ENCODE measurements at places on chromosomes 4 and X.

DNA sequence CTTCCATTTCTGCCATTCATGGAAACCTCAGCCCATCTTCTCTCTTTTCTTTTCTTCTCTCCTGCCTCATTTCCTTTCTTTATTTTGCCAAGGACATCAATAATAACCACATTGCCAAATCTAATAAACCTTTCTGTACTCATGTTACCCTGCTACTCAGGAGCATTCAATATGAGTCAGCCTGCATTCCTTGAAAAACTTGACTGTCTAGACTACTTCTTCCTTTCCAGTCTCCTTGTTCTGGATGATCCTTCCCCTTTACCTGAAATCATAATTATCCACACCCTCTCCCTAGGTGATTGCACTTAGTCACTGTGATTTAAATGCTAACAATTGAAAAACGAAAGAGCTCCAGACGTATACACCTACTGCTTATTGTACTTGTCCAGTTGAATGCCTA, 253.2 kb upstream of the CENPE start:
- no peak for DNase-seq

DNA sequence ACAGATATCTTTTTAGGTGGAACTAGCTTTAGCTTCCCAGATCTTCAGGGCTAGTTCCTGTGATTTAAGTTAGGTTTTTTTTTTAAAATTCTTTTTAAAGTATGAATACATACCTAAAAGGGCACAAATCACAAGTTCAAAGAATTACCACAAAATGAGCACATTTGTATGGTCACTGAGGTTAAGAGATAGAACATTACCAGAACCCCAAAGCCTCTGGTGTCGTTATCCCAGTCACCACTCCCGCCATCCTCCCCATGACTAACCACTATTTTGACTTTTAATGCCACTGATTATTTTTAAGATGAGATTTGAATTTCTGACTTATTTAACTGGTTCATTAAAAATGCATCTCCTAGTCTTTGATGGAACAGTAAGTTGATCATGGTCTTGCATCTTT, 5.4 kb downstream of the PGK1 start:
- DNase-seq, result no peak

DNA sequence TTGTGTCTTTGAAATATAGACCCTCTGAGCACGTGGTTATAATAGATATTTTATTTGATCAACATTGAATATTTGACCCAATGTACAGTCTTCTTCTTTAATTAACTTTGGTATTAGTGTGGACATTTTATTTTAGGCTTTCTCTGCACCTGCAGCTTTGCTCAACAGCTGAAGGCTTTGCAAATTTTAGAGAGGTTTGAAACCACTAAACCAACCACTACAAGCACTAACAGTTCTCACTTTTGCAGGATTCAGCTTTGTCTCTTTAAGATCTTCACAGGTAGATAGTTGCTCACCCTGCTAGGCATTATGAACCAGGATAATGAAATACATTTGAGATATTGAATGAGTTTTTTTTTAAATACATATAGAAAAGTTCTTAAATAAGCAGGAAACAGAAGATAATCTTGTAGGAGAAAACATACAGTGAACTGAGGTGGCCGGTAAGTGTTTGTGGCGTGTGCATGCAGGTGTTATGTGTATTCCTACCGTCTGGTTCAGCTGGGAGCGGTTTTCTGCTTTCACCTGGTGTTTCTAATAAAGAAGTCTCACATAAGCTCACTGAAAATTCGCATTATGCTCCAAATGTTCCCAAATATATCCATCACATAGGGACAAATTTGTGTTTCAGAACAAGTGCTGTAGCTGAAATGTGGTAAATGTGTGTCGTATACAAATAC, 1508.3 kb upstream of the TENM3 start:
- no peak for DNase-seq

GRCh38 chrX:70998411-70999027, 67.6 kb upstream of the SLC7A3 start:
- DNase-seq, result no peak

GRCh38 chr4:38205261-38205660, 245.1 kb downstream of the PTTG2 start:
- DNase-seq, result no peak

- no peak for DNase-seq
Observed at GRCh38 chrX:12874581-12874980, 7.7 kb downstream of the TLR7 start.

DNA sequence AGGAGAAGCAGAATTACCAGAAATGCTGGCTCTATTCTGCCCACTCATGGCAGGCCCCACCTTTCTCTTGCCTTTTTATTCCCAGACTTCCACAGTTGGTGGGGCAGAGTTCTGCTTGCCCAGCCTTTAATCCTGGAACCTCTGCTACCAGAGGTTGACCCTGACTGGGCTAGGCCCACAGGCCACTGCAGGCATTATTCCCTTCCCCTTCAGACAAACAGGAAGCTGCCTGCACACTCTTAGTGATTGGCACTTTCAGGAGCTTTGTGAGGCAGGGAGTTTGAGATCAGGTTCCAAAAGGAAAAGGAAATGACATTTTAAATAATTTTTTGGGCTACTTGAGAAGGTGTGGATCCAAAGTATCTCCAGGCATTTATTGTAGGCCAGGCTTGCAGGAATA, 18.8 kb downstream of the MSN start:
- no peak for DNase-seq

- no peak for DNase-seq
Observed at GRCh38 chr4:187128222-187128621, 404.6 kb upstream of the FAT1 start.

DNA sequence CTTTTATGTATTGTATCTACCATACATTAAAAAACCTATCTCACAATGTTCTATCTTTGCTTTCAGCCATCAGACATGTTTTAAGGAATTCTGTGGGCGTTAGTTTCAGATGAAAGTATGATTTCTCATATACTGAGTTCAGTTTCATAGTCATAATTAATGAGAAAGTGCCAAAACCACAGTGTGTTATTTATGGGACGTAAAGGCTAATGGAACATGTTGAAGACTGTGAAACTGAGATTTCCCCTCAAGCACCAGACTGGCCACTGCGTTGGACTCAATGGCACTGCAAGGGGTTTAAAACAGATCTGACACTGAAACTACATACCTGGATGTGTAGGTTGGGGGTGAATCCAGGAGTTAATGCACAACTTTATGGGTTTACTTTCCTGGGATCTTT, 32.0 kb downstream of the F8 start:
- no peak for DNase-seq

- DNase-seq, result no peak
Observed at GRCh38 chrX:130264573-130264972, 4.1 kb downstream of the ZNF280C start.

- no peak for DNase-seq
Observed at GRCh38 chr4:120082251-120082650, 15.6 kb upstream of the MAD2L1 start.

DNA sequence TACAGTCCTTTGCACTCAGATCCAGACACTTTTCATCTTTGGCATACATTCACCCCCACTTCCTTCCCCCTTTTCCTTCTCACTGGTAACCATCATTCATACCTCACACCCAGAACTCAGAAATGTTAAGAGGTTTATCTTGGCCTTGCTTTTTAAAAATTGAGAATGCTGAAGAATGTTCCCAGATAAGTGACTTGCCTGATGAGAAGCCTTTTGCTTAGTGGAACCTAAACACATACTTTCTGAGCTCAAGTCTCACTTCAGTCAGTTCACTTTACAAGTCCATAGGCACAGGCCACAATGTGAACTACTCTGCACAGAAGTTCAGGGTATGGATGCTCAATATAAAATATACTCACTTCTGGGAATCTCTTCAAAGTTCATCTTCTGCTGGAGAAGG, 129.4 kb downstream of the GRIA3 start:
- no peak for DNase-seq

- no peak for DNase-seq
Observed at GRCh38 chrX:57902633-57903032, 7.6 kb downstream of the ZXDA start.

Data from stimulated activated CD4-positive, alpha-beta T cell treated with anti-CD3 and anti-CD28 coated beads, Interleukin-1b, Interleukin-23, amount 100 ng/mL, for 48 hours (primary cell).